ENCODE measurements at places on chromosomes 12 and 14.

DNA sequence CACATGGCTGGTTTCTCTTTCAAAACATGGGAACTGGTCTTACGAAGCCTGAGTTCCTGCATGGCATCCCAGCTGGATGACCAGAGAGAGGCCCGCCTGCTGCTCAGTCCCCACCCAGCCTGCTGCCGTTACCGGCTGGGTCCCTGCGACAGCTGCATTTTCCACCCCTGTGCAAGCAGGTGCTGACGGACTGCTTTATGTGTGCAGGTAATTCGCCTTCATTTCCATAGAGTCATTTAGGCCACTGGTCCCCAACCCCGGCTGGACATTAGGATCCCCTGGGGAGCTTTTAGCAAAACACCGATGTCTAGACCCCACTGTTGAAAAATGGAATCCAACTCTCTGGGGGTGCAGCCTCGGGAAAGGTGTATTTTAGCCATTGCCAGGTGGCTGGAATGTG lies 51.9 kb downstream of the RBM19 start:
- DNase-seq, result no peak

- no peak for DNase-seq
Observed at GRCh38 chr12:20800160-20800559, 10.3 kb upstream of the SLCO1B3 start.

GRCh38 chr12:21697904-21698630 lies 40.4 kb upstream of the LDHB start:
- DNase-seq, result peak; percentile 75

GRCh38 chr12:53486736-53487487 lies 12.3 kb downstream of the MAP3K12 start:
- no peak for DNase-seq

GRCh38 chr12:131363393-131363792 lies 347.5 kb upstream of the SFSWAP start:
- no peak for DNase-seq

GRCh38 chr12:124876171-124876570 lies 12.5 kb upstream of the SCARB1 start:
- DNase-seq, result no peak

DNA sequence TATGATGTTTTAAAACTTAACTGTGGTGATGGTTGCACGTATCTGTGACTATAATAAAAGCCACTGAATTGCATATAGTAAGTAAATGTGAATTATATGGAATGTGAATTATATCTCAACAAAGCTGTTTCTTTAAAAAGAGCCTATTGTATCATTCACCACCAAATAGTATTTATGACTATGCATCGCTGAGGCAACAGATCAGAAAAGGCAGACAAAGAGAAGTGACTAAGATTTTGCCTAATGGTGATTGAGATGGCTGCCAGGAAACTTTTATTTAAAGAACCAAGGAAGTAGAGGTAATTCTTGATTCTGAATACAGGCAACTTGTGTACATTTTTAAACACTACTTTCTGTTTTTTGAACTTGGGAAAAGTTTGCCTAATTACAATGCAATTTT lies 31.7 kb downstream of the DHRS7 start:
- no peak for DNase-seq

DNA sequence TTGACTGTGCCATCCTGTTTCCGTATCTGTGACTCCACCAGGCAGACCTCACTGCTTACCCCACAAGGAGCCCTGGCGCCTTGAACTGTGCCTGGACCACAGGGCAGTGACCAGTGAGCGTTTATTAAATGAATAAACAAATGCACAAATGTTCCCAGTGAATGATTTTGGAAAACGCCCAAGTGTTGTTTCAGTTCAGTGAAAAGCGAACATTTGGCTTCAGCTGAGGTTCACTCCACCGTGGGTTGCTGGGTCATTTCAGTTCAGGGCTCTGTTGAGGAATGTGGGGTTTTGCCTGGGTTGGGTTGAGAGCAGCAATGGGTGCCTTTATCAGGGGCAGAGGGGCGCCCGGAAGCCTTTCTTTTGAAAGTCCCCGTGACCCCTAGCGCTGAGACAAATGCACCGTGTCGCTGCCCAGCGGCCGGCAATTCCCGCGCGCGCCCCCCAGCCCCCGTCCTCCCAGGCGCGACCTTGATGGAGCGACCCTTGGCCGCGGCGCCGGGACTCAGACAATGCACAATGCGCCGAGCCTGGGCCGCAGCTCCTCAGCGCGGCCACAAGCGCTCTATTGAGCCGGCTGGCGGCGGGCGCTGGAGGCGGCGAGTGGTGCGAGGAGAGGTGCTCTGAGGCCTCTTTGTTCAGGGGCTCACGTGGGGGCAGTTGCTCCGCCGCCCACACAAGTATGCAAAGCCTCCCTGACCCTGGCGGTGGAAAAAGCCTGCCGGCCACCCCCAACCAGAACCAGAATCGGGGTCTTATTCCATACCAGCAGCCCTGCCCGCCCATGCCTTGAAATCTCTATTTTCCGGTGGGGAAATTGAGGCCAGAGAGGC lies 40.5 kb upstream of the CLMN start:
- DNase-seq, result peak; percentile 74

DNA sequence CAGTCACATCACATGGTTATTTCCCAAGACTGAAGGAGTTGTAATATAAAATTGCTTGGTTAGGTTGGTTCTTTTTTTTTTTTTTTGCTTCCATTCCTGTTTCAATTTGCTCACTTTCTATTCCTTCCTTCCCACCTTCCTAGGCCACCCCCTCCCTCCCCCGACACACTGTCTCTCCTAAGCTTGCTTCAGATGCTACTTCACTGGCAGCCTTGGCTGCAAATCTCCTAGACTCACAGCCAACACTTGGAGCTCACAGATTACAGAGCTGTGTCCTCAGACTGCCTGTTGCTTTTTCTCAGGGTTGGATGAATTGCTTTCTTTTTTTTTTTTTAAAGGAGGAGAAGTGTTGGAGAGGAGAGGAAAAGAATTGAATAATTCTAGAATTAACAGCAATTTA lies 77.3 kb upstream of the GRIN2B start:
- DNase-seq, result no peak

- DNase-seq, result no peak
Observed at GRCh38 chr14:38290601-38291188, 34.8 kb upstream of the CLEC14A start.

GRCh38 chr12:56880125-56880992 lies 53.8 kb downstream of the SDR9C7 start:
- DNase-seq, result no peak

DNA sequence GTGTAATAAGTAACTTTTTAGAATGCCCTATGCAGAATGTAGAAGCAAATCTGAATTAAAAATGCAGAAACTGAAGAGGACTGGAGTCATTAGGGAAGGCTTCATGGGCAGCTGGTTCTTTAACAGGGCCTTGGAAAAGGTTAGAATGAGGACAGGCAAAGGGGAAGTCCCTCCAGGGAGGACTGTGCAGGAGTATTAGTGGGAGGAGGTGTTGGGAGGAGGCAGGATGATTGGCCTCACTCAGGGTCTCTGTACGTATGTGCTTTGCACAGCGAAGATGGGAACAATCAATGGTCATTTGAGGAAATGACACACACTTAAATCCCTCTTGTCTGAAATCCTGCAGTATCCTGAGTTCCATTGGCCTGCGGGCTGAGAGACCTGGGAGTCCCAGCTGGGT lies 119.7 kb downstream of the PTCSC3 start:
- DNase-seq, result no peak

DNA sequence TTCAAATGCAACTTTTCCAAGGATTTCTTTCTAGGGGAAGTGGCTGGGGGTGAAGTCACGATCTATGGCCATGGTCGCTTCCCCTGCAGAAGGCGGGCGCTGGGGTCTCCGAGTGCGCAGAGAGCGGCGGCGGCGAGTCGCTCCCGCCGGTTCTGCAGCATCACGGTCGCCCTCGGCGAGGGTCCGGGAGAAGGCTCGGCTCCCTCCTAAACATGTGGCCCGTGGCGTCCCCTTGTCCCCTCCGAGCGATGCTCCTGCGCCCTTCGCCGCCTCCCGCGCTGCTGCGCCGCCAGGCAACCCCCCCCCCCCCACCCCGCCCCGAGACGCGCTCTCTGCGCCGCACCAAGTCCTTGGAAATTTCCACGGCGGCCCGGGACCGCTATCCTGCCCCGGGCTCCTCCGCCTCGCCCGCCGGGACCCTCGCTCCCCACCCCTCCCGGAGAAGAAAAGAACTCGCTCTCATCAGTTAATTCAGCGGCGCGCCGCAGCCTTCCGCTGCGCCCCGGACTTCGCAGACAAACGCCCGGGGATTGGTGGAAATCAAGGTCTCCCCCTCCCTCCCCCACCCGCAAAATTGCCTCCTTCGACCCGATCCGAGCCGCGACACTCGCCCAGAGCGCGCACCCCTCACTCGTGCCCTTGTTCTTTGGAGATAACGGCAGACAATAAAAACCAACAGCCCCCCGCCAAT lies at the start of gene ST8SIA1:
Gene ST8SIA1 (minus strand): TSS at position 298 of the 691 bp plus-strand sequence. CDS start 475 bp downstream, outside the sequence.
- peak; percentile 91 for DNase-seq

GRCh38 chr12:33222357-33222756 lies 217.3 kb downstream of the SYT10 start:
- DNase-seq, result no peak

- DNase-seq, result no peak
Observed at GRCh38 chr14:67396381-67396970, 15.5 kb downstream of the PLEK2 start.

DNA sequence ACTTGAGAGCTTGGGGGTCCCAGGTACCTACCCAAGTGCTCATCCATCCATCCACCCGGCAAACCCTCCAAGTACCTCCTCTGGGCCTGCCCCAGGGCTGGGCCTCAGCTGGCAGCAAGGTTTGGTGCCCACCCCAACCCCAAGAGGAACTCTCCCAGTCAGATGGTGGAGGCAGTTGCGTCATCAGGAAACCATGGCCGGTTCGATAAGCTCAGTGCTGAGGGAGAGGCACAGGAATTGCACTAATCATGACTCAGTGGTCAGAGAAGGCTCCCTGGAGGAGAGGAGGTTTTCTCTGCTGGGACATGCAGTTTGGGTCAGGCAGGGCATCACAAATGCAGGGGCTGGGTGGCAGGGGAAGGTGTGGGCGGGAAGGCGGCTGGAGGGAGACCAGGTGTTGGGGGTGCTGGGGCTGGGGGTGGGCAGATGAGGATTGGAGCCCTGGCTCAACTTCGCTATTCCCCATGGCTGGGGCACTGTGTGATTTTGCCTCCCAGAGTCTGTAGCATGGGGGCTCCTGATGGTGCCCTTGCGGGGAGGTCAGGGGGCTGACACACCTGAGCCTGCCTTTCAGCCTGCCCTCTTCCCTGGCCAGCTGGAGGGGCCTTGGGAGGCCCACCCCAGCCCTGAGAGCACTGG lies 32.2 kb downstream of the SH2B3 start:
- DNase-seq, result peak; percentile 20

DNA sequence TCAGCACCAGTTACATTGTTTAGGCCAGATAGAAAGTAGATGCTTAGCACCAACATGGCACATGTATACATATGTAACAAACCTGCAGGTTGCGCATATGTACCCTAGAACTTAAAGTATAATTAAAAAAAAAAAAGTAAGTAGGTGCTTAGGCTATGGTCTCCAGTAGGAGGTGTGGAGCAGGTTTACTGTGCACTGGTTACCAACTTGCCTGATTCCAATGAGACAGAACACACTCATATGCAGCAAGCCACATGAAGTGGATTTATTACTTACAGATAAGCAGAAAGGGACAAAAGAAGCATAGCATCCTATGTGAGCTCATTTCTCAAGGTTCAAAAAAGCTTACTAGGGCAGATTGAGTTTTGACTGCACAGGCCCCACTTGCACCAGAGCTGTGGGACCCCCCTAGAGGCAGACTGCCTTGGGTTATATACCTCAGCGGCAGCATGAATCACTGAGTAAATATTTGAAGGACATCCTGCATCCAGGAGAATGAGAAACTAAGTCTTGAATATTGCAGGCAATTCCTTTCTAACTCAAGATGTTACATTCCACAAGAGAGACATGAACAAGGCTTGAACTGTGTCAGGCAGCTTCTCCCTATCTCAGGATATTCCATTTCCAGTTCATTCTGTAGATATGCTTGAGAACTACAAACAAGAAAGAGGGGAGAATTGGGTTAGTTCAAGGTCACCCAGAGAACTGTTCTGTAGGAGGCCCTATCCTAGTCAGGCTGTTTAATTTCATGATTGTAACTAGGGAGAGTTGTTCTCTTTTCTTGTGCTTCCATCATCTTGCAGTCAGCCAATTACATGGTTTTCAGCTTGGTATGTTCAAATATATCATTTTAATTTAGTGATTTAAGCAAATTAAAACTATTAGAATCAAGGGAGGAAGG lies 30.1 kb downstream of the LRFN5 start:
- no peak for DNase-seq

GRCh38 chr12:76636121-76636692 lies 76.6 kb upstream of the OSBPL8 start:
- DNase-seq, result no peak

- no peak for DNase-seq
Observed at GRCh38 chr14:38079268-38079667, 128.4 kb upstream of the SSTR1 start.

GRCh38 chr14:33280646-33281045 lies 342.0 kb downstream of the NPAS3 start:
- DNase-seq, result no peak

DNA sequence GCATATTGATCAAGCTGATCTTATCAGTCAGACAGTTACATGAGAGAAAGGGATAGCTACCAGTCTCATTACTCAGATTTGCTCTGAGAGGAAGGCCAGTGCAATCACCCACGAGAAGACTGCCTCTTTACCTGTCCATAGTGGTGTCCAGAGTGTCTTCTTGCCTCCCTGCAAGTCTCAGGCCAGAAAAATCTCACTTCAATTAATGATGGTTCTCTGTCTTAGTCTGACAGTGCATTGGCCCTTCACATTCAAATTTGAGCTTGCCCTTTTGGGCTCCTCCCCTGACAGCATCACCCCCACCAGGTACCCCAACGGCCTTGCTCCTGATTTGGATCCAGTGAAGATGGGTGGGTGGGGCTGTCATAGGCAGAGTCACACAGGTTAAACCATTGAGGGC lies at the start of gene AICDA:
Gene AICDA (minus strand): TSS at position 231 of the 400 bp plus-strand sequence. CDS start 92 bp downstream, at position 139.
- no peak for DNase-seq

- DNase-seq, result no peak
Observed at GRCh38 chr14:56159066-56159465, 40.9 kb downstream of the PELI2 start.

GRCh38 chr14:76918256-76918781 lies 92.1 kb downstream of the LRRC74A start:
- peak; percentile 84 for DNase-seq

- no peak for DNase-seq
Observed at GRCh38 chr12:27277846-27278260, 33.8 kb downstream of the STK38L start.

DNA sequence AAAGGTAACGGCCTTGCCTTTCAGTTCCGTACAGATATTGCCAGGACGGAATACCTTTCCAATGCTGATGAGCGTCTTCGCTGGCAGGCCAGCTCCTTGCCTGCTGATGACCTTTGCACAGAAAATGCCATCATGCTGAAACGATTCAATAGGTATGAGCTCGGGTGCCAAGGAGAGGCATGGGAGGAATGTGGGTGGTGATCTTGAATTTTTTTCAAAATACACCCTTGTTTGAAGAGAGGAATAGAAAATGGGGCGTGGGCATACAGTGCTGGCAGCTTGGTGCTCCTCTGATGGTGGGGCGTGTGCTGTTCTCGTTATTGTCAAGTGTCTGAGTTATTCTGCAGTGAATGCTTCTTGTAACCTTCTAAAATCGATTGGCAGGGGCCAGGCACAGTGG lies 52.5 kb downstream of the HSP90AA1 start:
- no peak for DNase-seq
